ENCODE measurements at places on chromosomes 16 and 17. TPM values are rescaled to one million over a fixed set of nuclear protein-coding genes. Genes with fewer than 3 reads are reported as not detected.

GRCh38 chr17:49667854-49668253, 10.0 kb downstream of the SPOP start:
- DNase-seq = no peak

DNA sequence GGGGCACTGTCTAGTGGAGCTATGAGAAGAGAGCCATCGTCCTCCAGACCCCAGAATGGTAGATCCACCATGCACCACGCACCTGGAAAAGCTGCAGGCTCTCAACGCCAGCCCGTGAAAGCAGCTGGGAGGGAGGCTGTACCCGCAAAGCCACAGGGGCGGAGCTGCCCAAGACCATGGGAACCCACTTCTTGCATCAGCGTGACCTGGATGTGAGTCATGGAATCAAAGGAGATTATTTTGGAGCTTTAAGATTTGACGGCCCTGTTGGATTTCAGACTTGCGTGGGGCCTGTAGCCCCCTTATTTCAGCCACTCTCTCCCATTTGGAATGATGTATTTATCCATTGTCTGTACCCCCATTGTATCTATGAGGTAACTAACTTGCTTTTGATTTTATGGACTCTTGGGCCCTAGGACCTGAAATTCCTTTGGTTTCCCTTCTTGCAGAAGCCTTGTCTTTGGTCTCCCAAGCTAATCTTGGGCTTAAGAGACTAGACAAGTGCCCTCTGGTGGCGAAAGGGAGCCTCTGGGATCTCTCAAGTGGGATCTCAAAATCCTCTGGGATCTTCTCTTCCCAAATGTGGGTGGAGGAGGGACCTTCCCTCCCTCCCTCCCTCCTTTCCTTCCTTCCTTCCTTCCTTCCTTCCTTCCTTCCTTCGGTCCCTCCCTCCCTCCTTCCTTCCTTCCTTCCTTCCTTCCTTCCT, 58.2 kb upstream of the HAPSTR1 start:
- no peak for DNase-seq

DNA sequence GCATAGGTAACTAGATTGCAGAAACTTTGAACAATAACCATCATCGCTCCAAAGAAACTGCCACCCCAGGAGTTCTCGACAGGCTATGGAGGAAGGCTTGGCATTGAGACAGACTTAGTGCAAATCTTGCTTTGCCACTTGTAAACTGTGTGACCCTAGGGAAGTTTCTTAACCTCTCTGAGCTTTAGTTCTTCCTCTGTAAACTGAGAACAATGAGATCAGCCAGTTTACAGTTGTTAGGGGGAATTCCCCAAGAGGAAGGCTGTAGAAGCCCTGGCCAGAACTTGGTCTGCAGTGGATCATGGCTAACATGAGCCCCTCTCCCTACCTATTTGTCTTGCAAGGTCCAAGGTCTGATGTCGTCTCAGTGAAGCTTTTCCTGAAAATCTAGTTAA, 78.9 kb downstream of the NT5M start:
- no peak for DNase-seq

- no peak for DNase-seq
Measured at GRCh38 chr16:58741166-58741565, 7.0 kb upstream of the GOT2 start.

KRT16 gene
- total RNA-seq = not detected

NDRG4 gene
- total RNA-seq = 0.69 TPM

DNA sequence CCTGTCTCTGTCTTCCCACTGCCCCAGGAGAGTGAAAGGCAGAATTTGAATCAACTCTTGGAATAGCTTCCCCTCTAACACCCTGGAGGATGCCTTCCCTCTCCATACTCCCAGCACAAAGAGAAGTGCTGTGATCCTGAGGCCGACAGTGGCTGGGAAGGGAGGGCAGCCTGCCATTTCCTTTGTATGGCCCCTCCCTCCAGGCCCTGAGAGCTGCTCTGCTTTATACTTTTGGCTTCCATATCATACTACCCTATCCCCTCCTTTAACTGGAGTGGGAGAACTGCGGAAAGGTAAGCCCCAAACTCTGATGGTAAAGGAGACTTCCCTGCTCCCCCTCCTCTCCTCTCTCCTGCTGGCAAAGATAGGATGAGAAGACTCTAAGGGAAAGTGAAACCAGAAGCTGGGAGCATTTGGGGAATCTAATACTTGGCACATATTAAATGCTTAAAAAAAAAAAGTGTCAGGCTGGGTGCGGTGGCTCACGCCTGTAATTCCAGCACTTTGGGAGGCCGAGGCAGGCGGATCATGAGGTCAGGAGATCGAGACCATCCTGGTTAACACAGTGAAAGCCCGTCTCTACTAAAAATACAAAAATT, 4.1 kb upstream of the MED24 start:
- no peak for DNase-seq

DNA sequence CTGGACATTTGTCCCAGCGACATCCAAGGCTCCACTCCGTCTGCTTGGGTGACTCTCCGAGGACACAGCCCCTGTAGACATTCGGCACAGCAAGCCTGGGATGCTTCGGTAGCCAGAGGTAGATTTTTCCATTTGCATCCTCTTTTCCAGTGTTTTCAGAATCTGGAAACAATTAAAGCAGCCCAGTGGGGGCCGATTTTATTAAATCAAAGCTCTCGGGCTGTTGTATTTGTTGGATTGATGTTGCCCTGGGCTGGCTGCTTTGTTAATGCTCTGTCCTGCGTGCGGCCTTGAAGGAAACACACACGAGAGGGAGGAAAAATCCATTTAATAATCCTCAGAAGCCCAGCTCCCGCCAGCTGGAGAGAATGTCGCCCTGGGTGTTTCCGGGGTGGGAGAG, 158.1 kb upstream of the CIBAR2 start:
- no peak for DNase-seq

DNA sequence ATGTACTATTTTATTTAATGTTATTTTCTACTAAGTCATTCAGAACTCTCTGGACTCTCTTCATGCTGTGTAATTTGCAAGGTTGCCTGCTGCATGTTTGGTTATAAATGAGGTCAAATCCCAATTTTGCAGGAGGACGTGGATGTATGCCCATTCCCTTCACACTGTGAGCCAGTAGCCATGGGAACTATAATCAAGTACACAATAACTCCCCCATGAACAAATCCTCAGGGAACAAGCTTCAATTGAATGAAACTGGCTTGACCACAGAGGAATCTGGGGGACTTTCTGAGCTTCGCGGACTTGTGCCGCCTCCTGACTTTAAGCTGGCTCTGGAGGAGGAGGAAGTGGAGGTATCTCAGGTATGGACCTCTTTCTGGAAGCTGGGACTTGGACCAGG, 14.6 kb upstream of the KCTD13 start:
- no peak for DNase-seq

MFAP4 gene
- not detected for total RNA-seq
